ENCODE measurements at places on chromosomes 6 and 20.

DNA sequence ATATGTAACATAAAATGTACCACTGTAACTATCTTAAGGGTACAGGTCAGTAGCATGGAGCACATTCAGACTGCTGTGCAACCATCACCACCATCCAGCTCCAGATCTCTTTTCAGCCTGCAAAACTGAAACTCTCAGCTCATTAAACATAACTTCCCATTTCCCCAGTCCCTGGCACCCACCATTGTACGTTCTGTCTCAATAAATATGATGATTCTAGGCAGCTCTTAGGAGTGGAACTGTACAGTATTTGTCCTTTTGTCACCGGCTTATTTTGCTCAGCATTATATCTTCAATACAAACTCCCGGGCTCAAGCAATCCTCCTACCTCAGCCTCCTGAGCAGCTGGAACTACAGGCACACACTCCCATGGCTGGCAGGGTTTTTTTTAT lies 1.5 kb downstream of the ZC3H12D start:
- peak; percentile 79 for DNase-seq

DNA sequence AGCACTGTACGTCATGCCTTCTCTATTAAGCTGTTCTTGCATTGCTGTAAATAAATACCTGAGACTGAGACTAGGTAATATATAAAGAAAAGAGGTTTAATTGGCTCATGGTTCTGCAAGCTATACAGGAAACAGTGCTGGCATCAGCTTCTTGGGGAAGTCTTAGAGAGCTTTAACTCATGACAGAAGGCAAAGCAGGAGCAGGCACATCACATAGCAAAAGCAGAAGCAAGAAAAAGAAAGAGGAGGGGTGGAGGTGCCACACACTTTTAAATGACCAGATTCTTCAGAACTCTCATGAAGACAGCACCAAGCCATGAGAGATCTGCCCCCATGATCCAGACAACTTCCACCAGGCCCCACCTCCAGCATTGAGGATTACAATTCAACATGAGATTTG lies 30.1 kb downstream of the CYB5R4 start:
- DNase-seq, result no peak

DNA sequence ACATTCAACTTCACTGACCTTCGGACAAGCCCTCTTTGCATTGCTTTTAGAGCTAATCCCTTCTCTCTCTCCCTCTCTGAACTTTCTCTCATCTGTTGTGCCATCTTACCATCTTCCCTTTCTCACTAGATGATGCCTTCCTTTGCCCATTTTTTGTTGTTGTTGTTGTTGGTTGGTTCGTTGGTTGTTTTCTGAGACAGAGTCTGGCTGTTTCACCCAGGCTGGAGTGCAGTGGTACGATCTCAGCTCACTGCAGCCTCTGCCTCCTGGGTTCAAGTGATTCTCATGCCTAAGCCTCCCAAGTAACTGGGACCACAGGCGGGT lies 18.8 kb downstream of the MAP3K5 start:
- no peak for DNase-seq

- peak; percentile 78 for DNase-seq
Observed at GRCh38 chr6:170529839-170530469, 23.2 kb downstream of the PSMB1 start.

GRCh38 chr6:28981431-28981832 lies 23.7 kb downstream of the ZNF311 start:
- peak; percentile 70 for DNase-seq

- no peak for DNase-seq
Observed at GRCh38 chr20:53165452-53165851, 193.3 kb downstream of the TSHZ2 start.

DNA sequence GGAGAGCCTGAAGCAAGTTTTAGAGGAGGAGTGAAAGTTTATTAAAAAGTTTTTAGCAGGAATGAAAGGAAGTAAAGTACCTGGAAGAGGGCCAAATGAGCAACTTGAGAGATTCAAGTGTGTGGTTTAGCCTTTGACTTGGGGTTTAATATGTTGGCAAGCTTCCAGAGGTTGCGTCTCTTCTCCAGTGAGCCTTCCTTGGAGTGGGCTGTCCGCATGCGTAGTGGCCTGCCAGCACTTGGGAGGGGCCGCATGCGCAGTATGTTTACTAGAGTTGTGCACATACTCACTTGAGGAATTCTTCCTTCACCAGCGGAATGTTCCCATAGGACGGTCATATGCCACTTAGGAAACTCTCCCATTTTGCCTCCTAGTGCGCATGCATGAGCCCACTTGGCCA lies 235.2 kb downstream of the ALDH8A1 start:
- DNase-seq, result no peak

DNA sequence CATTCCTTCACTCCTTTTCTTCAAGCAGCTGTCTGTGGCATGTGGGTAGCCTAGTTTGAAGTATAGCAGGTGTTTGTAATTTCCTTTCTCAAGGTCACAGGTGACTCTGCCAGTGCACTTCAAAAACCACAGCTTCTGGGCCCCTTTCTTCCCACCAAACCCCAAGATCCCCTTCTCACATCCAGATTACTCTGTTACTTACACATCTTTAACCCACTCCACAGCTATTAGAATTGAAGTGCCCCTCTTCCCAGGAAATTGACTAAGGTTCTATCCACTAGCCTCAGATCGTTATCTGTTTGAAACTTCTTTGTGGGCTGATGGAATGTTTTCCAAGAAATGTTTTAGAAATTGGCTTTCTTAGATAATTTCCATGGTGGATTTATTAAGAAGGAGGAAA lies 150.8 kb downstream of the AHI1 start:
- no peak for DNase-seq

DNA sequence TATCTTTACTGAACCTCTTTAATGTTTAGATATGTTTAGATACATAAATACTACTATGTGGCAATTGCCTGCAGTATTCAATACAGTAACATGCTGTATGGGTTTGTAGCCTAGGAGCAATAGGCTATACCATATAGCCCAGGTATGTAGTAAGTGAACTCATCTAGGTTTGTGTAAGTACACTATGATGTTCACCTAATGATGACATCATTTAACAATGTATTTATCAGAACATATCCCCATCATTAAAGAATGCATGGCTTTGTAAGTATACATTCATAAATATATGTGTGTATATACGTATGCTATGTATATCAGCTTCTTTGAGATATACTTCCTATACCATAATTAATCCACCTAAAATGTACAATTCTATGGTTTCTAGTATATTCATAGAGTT lies 631.2 kb upstream of the MAN1A1 start:
- DNase-seq, result no peak

- DNase-seq, result no peak
Observed at GRCh38 chr20:14199111-14199510, 138.3 kb downstream of the FLRT3 start.

GRCh38 chr6:92700411-92700810 lies 718.9 kb downstream of the EPHA7 start:
- no peak for DNase-seq

GRCh38 chr6:27608916-27609883 lies 136.3 kb upstream of the ZNF184 start:
- peak; percentile 83 for DNase-seq

GRCh38 chr6:109224994-109225393 lies 129.7 kb downstream of the CEP57L1 start:
- DNase-seq, result no peak

- DNase-seq, result no peak
Observed at GRCh38 chr20:44170816-44171410, 16.1 kb downstream of the JPH2 start.

DNA sequence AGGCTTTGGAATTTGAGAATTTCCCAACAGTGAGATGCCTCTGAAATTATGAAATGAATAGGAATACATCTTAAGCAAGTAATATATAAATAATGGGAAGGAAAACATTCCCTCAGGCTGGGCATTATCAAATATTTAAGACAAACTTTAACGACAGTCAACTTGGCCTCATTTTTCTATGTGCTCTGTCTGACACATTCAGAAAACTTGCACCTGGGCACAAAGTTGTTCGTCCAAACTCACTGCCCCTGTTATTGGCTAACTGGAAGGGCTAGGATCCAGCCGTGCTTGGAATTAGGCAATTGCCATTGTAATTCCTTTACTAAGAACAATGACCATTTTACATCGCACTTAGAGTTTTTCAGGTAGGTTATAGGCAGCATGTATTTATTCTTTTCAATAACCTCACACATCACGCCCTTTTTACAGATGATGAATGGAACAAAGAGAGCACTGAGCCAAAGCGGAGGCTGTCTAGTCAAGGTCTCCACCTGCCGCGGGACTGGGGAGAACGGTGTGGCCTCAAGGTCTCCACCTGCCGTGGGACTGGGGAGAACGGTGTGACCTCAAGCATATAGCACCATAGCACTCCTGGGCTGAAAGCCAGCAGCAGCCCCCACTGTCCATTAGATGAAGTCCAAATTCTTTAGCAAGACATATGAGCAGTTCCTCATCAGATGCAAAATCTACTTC lies 40.7 kb upstream of the FOXQ1 start:
- DNase-seq, result no peak

- DNase-seq, result peak; percentile 23
Observed at GRCh38 chr20:3787324-3788014, 929 bp upstream of the CENPB start.

GRCh38 chr20:9143926-9144325 lies 75.0 kb downstream of the PLCB4 start:
- DNase-seq, result no peak

DNA sequence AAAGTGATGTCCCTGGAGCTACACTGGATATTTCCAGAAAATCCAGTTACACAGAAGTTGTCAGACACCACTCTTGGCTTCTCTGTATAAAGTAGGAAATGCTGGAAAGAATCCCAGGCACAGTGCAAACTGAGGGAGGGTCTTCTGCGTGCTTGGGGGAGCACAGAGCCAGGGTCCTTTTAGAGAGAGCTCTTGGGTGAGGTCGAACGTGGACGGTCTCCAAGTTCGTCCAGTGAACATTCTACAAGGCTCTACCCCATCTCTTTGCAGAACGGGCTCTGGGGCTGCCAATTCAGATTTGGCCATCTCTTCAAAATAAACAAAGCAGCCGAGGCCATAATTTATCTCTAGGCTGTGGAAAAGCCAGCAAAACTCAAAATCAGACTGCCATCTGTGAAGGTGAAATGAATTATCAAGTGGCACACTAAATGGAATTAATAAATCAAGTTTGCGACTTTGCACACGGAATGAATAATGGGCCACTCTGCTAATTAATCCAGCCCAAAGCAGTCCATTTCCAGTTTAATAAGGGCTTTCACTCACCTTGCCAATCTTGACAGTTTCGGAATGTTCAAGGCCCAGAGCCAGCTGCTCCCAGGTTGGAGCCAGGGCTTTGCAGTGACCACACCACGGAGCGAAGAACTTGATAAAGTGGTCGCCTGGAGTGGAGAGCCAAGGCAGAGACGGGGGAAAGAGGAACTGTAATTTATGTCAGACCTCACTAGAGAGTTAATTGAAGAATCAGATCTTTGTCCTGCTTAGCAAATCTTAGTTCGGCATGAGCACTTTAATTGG lies 19.3 kb downstream of the TXNDC5 start:
- no peak for DNase-seq

DNA sequence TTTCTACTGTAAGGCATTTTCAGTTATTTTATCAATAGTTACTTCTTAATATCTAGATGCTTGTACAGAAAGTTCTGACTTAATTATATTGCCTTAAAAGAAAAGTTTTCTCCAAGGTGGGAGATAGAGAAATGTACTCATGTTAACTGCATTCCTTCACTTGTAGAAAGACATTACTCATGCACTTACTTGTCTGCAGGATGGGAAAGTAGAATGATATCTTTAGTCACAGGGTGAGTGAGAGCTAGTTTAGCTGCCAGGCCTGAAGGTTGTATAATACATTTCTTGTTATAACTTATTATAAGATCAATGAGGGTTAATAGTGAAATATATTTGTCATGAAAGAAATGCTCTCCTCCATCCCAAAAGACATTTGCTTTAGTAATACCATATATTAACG lies 92.1 kb downstream of the CRYBG1 start:
- DNase-seq, result no peak

DNA sequence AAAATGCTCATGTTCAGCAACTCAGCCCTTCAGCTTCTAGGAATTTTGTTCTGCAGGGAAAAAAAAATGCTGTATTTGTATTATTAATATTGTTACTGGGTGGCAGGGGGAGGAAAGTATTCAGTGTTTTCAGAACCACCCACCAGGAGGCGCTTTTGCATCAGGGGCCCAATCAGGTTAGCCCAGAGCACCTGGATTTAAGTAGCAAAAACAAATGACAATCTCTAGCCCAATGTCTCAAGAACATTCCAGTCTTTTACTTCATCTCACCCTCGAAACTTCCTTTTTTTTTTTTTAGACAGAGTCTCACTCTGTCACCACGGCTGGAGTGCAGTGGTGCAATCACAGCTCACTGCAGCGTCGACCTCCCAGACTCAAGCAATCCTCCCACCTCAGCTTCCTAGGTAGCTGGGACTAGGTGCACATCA lies 635 bp upstream of the C20orf203 start:
- DNase-seq, result peak; percentile 92
